ENCODE measurements at places on chromosomes 16 and 17.

GRCh38 chr16:64391063-64391600 is 730.7 kb downstream of the CDH11 start:
- no peak for DNase-seq

DNA sequence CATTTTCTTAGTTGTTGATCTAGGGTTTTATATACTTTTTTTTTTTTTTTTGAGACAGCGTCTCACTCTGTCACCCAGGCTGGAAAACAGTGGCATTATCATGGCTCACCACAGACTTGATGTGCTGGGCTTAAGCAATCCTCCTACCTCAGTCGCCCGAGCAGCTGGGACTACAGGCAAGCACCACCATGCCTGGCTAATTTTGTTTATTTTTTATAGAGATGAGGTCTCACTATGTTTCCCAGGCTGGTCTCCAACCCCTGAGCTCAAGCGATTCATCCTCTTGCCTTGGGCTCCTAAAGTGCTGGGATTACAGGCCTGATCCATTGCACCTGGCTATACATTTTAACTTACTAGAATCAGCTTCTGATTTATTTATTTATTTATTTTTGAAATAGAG is 34.2 kb upstream of the ATP2A3 start:
- DNase-seq = no peak

GRCh38 chr17:49703557-49704277 is 4.0 kb downstream of the SLC35B1 start:
- no peak for DNase-seq

- DNase-seq = no peak
Measured at GRCh38 chr16:31214708-31215286, 878 bp downstream of the TRIM72 start.

GRCh38 chr16:25172831-25173230 is 43.9 kb upstream of the AQP8 start:
- no peak for DNase-seq

DNA sequence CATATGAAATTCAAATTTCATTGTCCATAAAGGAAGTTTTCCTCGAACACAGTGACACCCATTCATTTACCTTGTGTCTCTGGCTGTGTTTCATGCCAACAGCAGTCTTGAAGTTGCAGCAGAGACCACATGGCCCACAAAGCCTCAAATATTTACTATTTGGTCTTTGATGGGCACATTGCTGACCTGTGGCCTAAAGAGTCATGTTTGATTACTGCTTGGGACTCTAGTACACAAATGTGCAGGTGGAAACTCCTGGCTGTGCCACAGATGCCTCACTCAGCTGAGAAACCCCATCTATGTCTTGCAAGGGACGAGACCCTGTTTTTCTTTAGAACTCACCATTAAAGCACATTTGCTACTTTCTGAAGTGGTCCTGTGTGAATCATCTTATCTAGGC is 76.7 kb downstream of the SLC6A2 start:
- DNase-seq = no peak

DNA sequence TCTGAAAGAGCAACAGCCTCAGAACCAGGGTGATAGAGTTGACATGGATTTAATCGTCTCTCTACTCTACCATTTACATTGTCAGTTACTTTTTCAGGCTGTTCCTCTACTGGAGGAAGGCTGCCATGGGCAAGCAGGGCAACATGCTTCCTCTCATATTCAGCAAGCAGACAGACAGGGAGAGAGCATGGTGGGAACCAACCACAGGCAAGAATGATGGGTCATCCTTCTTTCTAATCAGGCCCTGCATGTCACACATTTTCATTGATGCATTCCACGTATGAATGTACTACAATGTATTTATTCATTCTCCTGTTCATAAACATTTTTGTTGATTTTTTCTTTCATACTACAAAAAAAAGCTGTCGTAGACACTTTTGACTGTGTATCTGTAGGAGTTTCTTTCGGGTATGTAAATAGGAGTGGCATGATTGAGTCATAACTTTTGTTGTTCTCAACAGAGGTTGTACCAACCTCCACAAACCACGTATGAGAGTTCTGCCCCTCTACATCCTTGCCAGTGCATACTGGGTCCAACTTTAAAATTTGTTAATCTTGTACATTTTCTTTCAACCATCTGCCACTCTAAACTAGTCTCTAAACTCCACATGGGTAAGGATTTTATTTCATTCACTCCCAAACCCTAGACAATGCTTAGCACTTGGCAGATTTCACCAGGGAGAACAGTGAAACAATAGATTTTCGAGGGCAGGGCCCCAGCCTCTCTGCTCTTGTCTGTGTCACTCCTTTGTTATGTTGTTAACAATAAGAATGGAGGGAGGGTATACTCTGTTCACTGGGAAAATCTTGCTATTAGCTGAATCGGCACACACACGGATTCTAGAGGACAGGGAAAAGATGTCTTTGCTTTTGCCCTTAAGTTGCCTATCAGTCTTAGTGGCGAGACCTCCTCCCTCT is 58.7 kb downstream of the CMC2 start:
- no peak for DNase-seq

DNA sequence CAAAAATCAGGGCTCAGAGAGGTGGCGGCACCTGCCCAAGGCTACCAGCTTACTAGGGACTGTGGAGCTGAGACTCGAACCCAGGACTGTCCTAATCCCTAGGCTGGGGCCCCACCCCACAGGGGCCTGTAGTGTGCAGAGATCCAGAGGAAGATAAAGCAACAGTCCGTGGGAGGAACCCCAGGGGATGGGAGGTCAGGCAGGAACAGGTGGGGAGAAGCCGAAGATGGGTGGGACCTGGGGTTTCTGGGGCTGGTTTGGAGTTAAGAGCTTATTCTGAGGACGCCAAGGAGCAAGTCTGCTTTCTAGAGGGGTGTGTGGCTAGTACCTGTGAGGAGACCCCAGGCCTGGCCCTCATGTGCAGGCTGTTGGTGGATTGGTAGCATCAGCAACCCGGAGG is 14.9 kb downstream of the C16orf74 start:
- DNase-seq = no peak

DNA sequence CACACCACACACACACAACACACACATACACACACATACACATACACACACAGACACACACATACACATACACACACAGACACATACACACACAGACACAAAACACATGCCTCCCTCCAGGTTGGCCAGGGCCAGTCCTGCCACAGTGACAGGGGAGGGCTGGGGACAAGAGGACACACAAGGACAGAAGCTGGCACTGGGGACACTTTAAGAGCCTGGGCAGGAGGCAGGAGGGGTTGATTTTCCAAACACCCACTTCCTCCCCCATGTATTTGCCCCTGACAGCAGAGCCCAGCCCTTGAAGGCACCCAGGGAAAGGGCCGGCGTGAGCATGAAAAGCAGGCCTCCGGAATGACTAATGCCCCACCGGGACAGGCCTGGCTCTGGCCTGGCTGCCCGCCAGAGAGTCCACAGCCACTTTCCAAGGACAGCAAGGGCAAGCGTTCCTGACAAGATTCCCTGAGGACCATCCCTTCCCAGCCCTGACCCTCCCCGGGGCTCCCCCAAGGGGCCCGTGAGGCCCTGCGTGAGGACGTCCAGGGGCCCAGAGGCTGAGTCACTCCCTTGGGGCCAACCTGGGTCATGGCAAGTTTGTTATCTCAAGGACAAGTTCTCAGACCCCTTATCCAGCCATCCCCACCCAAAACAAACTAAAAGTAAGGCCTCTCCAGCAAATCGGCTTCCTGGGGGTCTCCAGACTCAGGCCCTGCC is 235.6 kb downstream of the ZNF423 start:
- peak; percentile 64 for DNase-seq

GRCh38 chr16:7101054-7101453 is 231.6 kb upstream of the RBFOX1 start:
- DNase-seq = no peak

GRCh38 chr17:72122765-72123529 is 2.1 kb downstream of the SOX9 start:
- no peak for DNase-seq

DNA sequence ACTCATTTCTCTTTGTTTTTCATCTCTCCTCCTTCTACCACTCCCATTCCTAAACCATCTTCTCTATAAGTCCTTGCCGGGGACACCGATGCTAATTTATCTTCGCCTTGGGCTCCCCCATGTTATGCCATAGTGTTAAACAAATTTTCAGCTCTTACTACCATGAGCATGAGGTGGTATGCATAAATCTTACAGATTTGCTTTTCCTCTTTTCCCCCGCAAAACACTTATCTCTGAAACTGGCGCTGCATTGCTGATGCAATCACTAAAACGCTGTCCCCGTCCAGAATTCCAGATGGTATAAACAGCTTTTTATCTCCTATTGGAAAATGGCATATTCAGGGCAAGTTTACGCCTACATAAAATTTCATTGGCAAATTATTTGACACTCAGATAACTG is 673.6 kb upstream of the CDH8 start:
- DNase-seq = no peak

DNA sequence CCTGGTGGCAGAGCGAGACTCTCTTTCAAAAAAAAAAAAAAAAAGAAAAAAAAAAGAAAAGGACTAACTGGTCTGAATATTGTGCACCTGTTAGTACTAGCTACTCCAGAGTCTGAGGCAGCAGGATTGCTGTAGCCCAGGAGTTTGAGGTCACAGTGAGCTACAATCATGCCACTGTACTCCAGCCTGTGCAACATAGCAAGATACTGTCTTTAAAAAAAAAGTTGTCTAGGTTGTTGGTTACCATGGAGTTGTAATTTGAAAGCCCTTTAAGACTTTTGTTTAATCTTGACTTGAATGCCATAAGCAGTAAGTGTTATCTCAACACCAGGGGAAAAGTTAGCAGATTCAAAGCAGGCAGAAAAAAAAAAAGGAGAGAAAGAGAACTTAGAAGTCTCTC is 10.9 kb upstream of the C16orf54 start:
- no peak for DNase-seq

GRCh38 chr16:47990676-47991075 is 165.1 kb downstream of the ABCC12 start:
- DNase-seq = no peak
